ENCODE measurements at places on chromosomes 1 and 21.
A peak's percentile ranks its signal among the peaks of the same experiment; 100 is the strongest.

DNA sequence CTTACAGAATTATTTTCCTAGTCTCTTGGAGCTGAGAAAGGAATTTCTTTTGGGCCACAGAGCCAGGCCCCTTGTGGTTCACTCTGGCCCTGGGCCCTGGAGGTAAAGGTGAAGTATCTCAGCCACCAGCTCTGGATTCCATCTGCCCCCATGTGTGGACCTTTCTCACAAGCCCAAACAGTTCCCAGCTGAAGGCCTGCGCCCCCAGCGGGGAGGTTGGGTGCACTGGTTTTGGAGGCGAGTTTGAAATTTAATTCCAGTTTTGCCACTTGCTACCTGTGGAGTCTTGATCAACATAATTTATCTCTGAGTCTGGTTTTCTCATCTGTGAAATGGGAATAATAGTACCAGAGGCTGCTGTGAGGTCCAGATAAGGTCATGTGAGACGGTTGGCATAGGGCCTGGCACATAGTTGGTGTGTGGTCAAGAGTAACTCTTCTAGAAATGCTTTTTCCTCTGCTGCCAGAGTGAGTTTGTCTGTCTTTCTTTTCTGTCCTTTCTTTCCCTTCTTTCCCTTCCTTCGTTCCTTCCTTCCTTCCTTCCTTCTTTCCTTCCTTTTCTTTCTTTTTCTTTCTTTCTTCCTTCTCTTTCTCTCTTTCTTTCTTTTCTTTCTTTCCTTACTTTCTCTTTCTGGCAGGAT, 6.1 kb downstream of the AGTRAP start:
- DNase-seq: no peak

DNA sequence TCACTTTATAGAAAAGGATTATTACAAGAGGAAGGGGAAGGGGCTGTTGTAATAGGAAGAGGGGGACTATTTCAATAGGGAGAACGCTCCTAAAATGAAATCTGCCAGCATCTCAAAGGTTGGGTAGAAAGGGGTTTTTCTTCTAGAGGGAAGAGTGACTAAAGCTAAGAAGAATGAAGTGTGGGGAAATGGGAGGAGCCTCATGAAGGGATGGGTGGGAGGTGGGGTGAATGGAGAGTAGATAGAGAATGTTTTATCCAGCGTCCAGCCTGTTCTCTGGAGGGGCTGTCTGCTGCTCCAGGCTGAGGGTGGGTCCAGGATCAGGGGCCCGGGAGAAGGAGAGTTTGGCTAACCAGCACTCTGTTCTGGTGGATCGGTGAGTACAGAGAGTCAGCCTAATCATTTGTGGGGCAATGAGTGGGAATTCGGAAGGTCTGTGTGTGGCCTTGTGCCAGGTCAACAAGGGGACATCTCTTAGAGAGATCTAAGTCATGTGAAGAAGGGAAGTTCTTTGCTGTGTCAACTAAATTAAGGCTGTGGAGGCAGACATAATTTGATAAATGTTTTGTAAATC, 25.2 kb downstream of the VN1R5 start:
- no peak for DNase-seq

DNA sequence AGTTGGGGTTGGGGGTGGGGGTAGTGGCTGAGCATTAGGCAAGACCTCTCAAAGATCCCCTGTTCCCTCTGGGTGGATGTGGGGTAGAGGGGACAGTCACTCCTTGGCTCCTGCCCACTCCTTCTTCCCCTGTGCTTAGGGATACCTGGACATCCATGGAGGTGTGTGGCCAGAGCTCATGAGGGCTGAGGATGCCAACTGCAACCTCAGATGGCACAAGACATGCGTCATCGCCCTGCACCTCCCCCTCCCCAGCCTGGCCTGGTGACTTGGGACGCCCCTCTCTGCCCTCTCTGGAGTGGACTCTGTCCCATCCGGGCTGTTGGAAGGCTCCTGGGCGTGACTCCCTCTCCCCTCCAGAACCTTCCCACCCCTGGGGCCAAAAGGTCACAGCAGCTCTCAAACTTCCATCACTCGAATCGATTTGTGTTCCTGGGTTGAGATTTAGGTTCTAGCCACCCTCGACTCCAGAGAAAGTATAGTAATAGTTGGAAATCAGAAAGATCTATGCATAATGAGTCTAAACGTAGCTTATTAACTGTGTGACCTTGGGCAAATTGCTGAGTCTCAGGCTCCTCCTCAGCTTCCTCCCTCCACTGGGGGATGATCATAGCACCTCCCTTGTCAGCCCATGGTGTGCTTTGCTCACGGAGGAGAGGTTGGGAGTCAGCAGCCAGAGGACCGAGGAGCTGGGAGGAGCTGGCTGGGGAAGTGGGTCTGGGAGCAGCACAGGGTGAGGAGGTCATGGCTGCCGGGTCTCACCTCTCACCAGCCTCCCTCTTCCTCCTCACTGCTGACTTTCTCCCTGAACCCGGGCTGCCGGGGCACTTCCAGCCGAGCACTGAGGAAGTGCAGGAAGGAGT, 2.2 kb upstream of the PTPN7 start:
- no peak for DNase-seq

GRCh38 chr1:30707412-30708360, 15.7 kb downstream of the MATN1 start:
- peak; percentile 32 for DNase-seq

GRCh38 chr1:14552246-14552965, 46.1 kb upstream of the KAZN start:
- DNase-seq: no peak

GRCh38 chr1:238710697-238711096, 675.7 kb upstream of the CHRM3 start:
- DNase-seq: no peak

- no peak for DNase-seq
Observed at GRCh38 chr21:25831300-25831960, 96.7 kb downstream of the GABPA start.

GRCh38 chr1:11286735-11287410, 13.9 kb downstream of the UBIAD1 start:
- no peak for DNase-seq

GRCh38 chr1:68706639-68707317, 209.9 kb upstream of the DEPDC1 start:
- DNase-seq: no peak

DNA sequence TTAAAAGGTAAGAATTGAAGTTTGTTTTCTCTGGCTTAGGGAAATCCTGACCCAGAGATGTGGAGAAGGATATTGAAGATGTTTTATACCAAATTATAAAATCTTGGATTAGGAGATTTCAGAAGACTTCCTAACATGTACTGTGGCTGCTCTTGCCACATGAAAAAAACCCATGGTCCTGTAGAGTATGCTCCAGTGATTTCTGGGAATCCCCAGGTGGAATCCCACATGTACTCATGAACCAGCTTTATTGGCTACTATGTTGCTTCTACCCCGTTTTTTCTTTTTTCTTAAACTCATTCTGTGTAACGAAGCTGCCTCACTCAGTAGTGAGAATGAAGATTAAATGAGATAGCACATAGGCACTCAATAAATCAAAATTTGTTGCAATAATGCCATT, 132.7 kb upstream of the SGIP1 start:
- DNase-seq: no peak

- no peak for DNase-seq
Observed at GRCh38 chr1:226406401-226406881, 1.5 kb downstream of the PARP1 start.

GRCh38 chr1:246800756-246801155, 76.5 kb downstream of the SCCPDH start:
- DNase-seq: no peak

DNA sequence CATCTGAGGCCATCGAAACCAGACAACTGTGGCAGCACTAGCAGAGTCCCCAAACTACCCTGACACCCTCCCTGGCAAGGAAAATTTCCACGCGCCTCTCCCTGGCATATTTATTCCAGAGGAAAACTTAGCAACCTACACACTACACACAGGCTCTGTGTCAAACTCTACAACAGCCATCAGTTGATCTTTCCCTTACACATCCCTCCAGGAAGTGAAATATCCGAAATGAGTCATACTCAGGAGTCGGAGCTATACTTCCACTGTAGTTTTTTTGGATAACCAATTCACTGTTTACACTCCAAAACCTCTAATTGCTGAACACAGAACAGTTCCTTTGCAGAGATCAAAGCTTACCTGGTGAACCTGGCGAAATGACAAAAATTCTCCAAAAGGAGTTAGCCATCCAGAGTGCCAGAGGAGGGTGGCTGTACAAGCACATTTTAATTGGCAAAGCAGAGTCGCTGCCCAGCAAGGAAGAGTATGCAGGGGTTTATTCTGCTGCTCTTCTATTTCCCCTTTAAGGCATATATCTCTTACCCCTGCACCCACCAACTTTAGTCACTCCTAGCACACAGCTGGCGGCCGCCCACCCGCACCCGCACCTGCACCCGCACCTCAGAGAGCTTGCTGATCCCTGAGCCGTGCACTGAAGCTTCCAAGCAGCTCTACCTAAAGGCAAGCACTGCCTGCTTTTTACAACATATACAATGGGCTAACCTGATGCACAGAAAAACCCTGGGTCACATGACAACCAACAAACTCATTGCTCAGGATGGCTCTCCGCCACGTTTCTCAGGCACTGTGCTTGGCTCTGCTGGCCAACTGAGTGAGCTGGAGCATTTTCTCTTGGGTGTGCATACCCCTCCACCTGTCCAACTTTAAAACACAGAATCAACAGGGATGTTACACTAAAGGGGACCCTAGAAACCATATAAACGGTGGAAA, 54.9 kb downstream of the CAPZB start:
- no peak for DNase-seq

GRCh38 chr1:22245100-22245650, 102.3 kb upstream of the WNT4 start:
- DNase-seq: no peak

DNA sequence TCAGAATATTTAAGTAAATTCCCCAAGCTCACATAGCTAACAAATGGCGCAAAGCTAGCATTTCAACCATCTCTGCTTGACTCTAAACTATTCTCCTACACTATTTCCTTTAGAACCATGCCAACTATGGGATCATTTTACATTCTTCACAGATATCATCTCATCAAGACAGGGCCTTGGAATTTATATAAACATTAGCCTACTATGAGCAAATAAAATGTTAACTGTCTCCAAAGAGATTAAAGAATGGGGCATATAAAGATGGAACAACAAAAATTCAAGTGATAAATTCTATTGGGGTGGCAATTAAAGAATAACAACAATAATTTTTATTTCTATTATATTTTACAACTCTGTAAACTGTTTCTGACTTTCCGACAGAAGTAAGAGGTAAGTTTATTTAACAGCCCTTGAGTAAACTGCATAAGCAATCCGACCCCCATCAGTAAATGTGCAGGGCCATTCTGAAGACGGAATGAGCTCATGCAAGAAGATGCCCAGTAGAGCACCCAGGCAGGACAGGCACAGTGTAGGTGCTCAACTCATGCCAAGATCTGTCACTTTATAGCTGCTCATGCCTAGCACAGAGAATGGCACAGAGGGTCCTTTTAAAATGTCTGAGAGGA, 261.9 kb downstream of the VAV3 start:
- no peak for DNase-seq

GRCh38 chr1:203112475-203112874, 15.1 kb upstream of the ADORA1 start:
- no peak for DNase-seq

- DNase-seq: no peak
Observed at GRCh38 chr1:157540852-157541251, 11.5 kb downstream of the FCRL5 start.

- no peak for DNase-seq
Observed at GRCh38 chr1:22188436-22188835, 45.5 kb upstream of the WNT4 start.

DNA sequence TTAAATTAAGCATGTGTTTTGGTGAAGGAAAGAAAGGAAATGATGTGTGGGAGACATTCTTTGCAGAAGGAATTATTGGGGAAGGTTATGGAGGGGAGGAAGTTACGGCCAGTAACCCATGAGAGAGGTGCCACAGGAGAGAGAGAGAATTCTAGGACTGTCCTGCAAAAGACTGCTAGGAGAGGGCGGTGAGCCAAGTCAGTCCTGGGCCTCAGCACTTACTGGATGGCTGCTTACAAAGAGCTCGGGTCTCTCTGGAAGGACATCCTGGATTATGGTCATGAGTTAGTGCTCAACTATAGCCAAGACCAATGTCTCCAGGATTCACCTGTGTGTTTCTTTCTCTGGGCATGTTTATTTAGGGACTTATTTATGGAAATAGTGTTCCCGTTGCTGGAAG, 74.4 kb upstream of the HSD17B7 start:
- DNase-seq: no peak

- no peak for DNase-seq
Observed at GRCh38 chr1:178634445-178634844, 90.6 kb upstream of the RALGPS2 start.

GRCh38 chr1:53147174-53147573, 4.7 kb upstream of the SLC1A7 start:
- no peak for DNase-seq

GRCh38 chr21:45379901-45380330, 25.0 kb upstream of the COL18A1 start:
- no peak for DNase-seq

DNA sequence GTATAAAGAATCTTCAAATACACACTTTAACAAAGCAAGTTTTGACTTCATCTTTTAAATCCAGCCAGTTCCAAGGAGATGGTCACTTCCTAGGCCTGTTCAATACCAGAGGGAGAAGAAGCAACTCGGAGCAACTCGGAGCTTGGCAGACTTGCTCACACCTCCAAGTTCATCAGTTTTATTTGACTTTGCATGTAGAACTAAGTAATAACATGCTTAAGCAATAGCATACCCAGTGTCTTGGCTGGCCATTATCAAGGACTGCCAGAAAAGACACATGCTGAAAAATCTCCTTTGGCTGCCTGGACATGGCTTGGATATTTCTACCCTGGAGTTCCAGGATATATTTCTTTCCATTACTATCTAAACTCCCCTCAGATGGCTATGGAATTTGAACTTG, 52.6 kb downstream of the GNG12 start:
- DNase-seq: no peak

GRCh38 chr1:92366040-92366395, 67.2 kb downstream of the RPAP2 start:
- no peak for DNase-seq

GRCh38 chr1:179663810-179664209, 72.2 kb downstream of the TDRD5 start:
- DNase-seq: no peak

DNA sequence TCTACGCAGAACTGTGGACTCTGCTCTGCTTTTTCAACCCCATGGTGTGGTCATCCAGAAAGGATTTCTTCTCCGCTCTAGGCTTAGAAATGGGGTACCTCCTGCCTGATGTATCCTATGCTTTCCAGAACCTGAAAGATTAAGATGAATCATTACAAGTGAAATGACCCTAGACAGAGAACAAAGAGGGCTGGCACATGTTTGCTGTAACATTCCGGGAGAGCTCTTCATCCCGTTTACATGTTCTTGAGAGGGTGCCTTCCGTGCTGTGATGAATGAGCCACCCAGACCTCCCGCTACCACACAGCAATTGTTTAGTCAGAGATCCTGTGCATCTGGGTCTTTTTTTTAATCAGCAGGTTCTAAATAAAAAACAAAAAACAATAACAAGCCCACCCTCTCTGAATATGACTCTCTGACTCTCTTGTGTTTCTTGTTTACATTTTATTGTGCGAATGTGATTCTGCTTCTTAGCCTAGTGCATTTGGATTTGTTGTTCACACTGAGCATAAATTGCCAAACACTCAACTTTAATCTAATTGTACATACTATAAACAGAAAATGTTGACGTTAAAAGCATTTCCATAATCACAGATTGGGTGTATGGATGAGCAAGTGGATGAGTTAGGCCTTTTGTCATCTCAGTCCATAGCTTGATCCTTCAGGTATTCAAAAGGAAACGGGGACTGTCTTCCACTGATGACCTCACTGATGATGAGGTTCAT, 87.1 kb downstream of the GPR88 start:
- DNase-seq: no peak

- DNase-seq: no peak
Observed at GRCh38 chr1:40763742-40764532, 19.6 kb upstream of the KCNQ4 start.

All from stimulated activated CD4-positive, alpha-beta T cell treated with anti-CD3 and anti-CD28 coated beads, Interleukin-1b, Interleukin-23, amount 100 ng/mL, for 24 hours (primary cell).